Stimulated activated CD4-positive, alpha-beta T cell treated with anti-CD3 and anti-CD28 coated beads, Interleukin-4, amount 100 ng/mL, for 1 hour (primary cell): ENCODE measurements at places on chromosomes 16 and 17.

- no peak for DNase-seq
Observed at GRCh38 chr17:67639555-67639954, 78.2 kb upstream of the NOL11 start.

- DNase-seq = no peak
Observed at GRCh38 chr16:75262104-75262799, 10.8 kb upstream of the BCAR1 start.

DNA sequence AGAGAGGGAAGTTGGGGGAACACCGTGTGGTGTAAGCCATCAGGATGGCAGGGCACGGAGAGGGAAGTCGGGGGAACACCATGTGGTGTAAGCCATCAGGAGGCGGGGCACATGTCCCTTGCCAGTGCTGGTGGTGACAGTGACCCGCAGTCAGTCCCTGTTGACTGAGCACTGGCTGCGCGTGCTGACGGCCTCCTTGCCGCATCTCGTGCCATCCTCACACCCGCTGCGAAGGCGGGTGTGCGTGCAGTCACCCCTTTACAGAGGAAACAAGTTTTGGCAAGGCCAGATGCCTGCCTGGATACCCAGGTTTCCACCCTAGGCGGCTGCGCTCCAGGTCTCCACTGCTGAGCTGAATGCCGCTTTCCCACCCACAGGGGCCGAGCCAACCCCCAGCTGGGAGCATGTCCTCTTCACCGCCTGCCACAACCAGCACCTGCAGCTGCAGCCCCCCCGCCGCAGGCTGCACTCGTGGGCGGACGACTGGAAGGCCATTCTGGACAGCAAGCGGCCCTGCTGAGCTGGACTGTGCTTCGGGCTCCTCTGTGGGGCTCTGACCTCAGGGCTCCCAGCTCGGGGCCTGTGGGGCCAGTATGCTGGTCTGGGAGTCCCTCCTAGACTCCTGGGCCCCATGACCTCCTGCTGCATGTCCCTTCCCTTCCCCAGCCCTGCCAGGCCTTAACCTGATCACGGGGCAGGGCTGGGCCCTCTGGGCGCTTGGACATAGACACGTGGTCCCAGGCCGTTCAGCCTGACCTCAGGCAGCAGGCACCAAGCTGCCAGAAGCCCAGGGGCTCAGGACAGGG, 43.5 kb downstream of the NT5M start:
- DNase-seq = no peak

DNA sequence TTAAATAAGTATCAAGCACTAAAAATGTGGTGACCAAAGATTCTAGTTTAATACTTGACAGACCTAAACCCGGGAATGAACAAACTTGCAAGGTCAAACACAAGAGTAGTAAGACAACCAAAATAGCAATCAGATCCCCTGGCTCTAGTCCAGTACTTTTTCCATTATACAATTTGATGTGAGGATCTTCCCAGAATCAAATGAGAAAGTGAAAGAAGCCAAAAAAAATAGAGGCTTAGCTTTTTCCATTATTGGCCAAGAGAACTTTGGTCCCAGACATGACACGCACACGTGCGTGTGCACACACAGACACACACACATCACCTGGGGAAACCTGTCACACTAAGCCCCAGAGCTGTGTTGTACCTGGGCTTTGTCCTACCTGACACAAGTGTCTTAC, 300.6 kb upstream of the CDH5 start:
- DNase-seq = no peak
